Stimulated activated CD4-positive, alpha-beta T cell treated with anti-CD3 and anti-CD28 coated beads, Interleukin-1b, Interleukin-23, amount 100 ng/mL, for 4 hours (primary cell): ENCODE measurements at places on chromosomes 4 and X.

DNA sequence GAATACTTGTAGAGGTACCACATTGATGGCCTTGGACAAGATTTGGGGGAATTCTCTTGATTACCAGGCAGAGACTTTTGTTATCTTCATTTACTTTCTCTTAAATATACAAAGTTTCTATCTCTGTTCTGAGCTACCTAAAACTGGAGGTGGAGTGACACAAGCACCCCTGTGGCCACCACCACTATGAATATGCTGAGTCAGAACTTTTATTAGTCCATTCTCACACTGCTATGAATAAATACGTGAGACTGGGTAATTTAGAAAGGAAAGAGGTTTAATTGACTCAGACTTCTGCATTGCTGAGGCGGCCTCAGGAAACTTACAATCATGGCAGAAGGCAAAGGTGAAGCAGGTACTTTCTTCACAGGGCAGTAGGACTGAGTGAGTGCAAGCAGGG is 67.1 kb downstream of the RTL3 start:
- no peak for DNase-seq

DNA sequence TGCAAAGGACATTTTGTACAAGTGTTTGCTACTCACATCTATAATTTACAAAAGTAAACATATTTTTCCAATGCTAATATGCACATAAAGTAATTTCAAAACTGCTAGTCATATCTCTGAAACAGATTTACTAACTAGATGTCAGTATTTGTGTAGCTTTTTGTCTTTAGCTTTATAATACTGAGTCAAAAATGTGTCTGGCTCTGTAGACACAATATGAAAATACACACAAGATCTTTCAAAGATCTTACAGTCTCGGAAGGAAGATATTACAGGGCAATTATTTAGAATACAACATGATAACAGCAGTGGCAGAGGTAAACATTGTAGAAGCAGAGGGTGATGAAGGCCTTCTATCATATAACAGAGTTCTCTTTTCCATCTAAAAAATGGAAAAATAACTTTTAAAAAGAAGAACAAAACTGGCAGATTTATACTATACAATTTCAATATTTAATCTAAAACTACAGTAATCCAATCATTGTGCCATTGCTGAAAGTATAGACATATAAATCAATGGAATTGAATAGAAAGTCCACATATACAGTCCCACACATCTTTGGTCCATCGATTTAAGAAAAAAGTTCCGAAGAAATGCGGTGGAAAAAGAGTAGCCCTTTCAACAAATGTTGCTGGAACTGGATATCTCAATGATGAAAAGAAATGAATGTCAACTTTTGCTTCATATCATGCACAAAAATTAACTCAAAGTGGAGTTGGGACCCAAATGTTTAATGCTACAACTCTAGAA is 29.4 kb downstream of the ARAP2 start:
- DNase-seq = no peak

GRCh38 chr4:109916027-109916409 is 3.3 kb downstream of the EGF start:
- DNase-seq = no peak

GRCh38 chr4:15651676-15652075 is 3.5 kb downstream of the FBXL5 start:
- no peak for DNase-seq

DNA sequence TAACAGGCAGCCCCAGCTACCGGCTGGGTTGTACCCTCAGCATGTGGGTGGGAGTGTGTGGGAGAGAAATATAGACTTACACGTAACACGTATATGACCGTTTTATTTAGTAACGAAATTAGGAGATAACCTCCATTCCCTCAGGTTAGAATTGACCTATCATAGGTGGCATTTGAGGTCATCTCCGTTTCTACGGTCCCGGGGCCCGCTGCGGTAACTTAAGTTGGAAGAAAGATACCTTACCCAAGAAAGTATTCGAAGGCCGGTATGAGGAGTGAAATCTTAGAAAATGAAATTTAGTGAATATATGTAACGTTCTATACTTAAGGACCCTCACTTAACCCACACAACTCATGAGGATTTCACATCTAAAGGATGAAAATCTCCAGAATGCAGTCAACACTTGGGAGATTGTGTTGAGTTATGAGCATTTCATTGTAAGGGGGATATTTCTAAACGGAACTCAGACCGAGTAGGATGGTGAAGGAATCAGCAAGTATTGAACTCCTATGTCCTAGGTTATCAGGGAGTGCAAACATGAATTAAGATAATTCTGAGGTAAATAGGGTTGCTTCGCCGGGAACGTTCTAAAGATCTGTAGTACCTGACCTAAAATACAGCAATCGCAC is 891 bp downstream of the CISD2 start:
- peak; percentile 61 for DNase-seq

DNA sequence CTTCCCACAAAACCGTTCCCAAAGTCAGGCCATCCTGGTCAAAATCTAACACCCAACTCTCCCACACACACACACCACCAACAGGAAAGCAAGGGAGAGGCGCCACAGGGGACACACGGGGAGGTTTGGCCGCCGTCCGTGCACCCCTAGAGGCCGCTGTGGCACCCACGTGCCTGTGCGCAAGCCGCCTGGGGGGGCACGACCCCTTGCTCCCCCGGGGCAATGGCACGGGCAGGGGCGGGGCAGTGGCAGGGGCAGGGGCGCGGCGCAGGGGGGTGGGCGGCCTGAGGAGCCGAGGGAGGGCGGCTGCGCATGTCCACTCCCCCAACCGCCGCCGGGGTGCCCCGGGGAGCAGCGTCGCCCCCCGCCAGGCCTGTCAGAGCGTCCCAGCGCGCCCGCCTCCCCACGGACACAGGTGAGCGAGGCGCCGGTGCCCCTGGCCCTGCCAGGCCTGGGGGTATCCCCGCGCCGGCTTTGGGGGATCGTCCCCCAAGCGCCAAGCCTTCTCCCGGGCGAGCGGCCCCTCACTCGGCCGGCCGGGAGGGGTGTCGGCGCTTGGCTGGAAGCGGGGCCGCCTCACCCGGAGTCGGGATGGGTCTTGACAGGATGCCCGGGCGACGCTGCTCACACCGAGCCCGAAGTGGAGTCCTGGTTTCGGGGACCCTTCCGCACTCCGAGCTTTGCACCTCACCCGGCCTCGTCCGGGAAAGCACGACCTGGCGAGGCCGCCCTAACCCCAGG is at the start of gene ERAS:
Gene ERAS, plus strand, starts transcription at position 379 of the 741 bp plus-strand sequence. CDS start 2,611 bp downstream, outside the sequence.
- no peak for DNase-seq
